CD8-positive, alpha-beta memory T cell (primary cell): ENCODE measurements at places on chromosomes 2 and 18. TPM values are rescaled to one million over a fixed set of nuclear protein-coding genes. Genes with fewer than 3 reads are reported as not detected.

The CKAP2L gene
- 19.6 TPM for total RNA-seq

The TNFRSF11A gene
- 3.1 TPM for total RNA-seq

DNA sequence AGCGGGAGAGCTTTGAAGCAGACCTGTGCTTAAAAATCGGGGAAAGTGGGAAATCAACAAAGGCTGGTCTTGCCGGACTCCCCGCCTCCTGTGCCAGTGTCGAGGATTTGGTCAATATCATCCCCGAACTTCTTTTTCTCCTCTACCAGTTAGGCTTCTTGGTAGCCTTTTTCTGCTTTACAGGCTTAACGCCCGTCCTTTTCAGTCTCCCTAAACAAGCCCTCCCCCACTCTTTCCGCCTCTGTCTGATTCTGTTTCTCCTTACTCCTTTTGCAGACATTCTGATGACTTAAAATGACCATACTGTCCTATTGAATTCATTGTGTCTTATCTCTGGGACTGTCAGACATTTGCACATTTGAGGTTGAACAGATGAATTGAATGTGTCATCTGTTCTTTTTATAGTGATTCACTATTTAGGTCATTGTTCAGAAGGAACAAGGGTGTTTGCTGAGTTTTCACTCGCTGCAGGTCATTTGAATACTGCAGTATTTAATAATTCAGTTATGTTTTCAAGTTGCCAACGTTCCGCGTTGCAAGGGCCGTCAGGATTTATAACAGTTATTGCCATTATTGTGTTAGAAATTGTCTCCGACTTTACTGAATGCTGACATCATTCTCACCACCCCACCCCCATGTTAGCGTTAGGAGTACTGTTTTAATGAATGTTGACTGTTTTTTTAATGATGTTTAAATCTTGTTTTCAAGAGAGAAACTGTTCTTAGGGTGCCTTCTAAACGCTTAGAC lies 1.1 kb downstream of the ITGAV start:
- H3K4me3 ChIP-seq = peak overlapping the region; percentile 90
- no peaks in the 10 kb centered on the region for H3K27me3 ChIP-seq
- peak overlapping the region; percentile 76 for H3K27ac ChIP-seq

The ZNF236 gene
- total RNA-seq = 15.9 TPM

The TMEM127 gene
- total RNA-seq = 29.8 TPM
